ENCODE measurements at places on chromosomes 16 and 17.

- no peak for DNase-seq
Measured at GRCh38 chr17:55420776-55421178, 858 bp downstream of the MMD start.

- DNase-seq, result no peak
Measured at GRCh38 chr17:70060415-70060814, 14.6 kb upstream of the KCNJ16 start.

- DNase-seq, result no peak
Measured at GRCh38 chr16:67868290-67868689, 4.6 kb upstream of the EDC4 start.

GRCh38 chr17:10737168-10737622 lies 7.4 kb upstream of the TMEM220 start:
- DNase-seq, result no peak

GRCh38 chr17:74528491-74529199 lies 2.6 kb downstream of the CD300LB start:
- DNase-seq, result no peak

- peak; percentile 93 for DNase-seq
Measured at GRCh38 chr17:42322382-42323267, 34.3 kb downstream of the STAT5A start.

- no peak for DNase-seq
Measured at GRCh38 chr16:12260647-12261262, 284.2 kb downstream of the SNX29 start.

DNA sequence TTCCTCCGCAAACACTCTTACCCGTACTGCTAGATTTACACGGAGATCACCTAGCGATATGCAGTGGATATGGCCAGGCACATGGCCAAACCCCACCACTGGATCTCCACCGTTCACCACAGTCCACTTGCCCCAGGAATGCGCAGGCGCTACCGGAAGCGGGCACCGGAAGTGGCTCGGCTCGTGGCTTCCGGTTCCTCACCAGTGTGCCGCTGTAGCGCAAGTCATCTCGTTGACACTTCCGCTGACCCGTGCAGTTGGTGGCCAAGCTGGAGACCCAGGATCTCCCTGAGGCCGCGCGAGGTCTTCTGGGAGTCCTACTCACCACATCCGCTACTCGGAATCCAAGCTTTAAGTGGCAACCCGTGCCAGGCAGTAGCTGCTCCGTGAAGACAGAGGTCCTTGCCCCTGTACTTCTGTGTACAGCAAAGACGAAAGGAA lies 11.5 kb downstream of the ZNF597 start:
- peak; percentile 27 for DNase-seq

- DNase-seq, result no peak
Measured at GRCh38 chr17:62134397-62134796, 69.3 kb upstream of the MED13 start.

- DNase-seq, result no peak
Measured at GRCh38 chr16:85153656-85154091, 41.4 kb upstream of the CIBAR2 start.

Measured in activated naive CD8-positive, alpha-beta T cell treated with anti-CD3 and anti-CD28 coated beads, Interleukin-2, amount 50 U/mL, for 16 hours (primary cell).